ENCODE measurements at places on chromosomes 11 and 22. TPM values are rescaled to one million over a fixed set of nuclear protein-coding genes. Genes with fewer than 3 reads are reported as not detected.
A peak's percentile ranks its signal among the peaks of the same experiment; 100 is the strongest.

- DNase-seq = no peak
- no peak overlapping the region for H3K27ac ChIP-seq
- H3K4me3 ChIP-seq = peak overlapping the region; percentile 83
- peaks cover 13% of the 10 kb centered on the region for H3K27me3 ChIP-seq
- H3K4me1 ChIP-seq = peaks cover 68% of the 10 kb centered on the region
- no peaks in the 10 kb centered on the region for H3K36me3 ChIP-seq
Measured at GRCh38 chr11:86673872-86674750, 1.7 kb upstream of the ME3 start.

- peaks cover 49% of the 10 kb centered on the region for H3K4me1 ChIP-seq
- H3K27me3 ChIP-seq = no peaks in the 10 kb centered on the region
- peak overlapping the region; percentile 27 for H3K4me3 ChIP-seq
- H3K27ac ChIP-seq = peak overlapping the region; percentile 39
- DNase-seq = no peak
Measured at GRCh38 chr11:66326261-66327111, 9.6 kb upstream of the CD248 start.

Gene C11orf87
- 0.20 TPM for total RNA-seq

GRCh38 chr22:25327018-25327755 lies 107.7 kb downstream of the CRYBB2 start:
- no peak for DNase-seq
- H3K4me3 ChIP-seq = no peak overlapping the region
- H3K36me3 ChIP-seq = no peaks in the 10 kb centered on the region
- no peaks in the 10 kb centered on the region for H3K27me3 ChIP-seq

GRCh38 chr11:6653097-6653496 lies 2.5 kb downstream of the DCHS1 start:
- no peak for DNase-seq
- no peak overlapping the region for H3K4me3 ChIP-seq
- H3K27ac ChIP-seq = no peak overlapping the region
- no peaks in the 10 kb centered on the region for H3K36me3 ChIP-seq
- peaks cover 11% of the 10 kb centered on the region for H3K4me1 ChIP-seq

Gene MAJIN
- not detected for total RNA-seq
